ENCODE measurements at places on chromosomes 7 and 10.
A peak's percentile ranks its signal among the peaks of the same experiment; 100 is the strongest.

DNA sequence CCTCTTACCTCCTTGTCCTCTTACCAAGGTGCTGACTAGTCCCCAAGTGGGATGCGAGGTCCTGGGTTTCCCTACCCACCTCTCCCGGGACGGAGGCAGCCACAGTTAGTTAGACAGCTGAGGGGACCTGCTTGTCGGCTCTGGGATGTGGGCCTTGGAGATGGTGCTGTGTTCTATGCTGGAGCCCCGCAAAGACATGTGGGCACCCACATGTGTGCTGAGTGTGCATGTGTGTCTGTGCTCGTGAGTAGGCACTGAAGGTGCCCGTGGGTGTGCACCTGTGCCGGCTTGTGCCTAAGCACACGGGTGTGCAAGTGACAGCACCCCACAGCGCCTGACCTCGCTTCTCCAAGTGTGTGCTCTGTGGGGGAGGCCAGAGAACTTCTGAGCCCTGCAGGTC is 62.2 kb downstream of the NEURL1 start:
- no peak for DNase-seq

DNA sequence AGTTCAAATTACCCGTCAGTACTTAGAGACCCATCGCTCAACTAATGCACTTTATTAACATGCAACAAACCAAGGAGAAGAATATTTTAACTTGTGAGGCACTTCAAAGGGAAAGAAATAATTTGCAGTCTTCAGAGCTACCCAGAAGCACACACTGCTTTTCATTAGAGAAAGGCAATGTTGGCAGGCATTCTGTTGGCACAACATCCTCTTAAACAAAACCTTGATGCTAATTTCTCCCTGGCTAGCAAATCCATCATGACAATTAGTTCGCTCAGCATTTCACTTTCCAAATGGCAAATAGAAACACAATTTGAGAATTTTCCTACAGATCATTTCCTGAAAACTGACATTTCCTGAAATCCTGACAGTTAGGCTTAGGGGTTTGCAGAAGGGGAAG is 155.6 kb upstream of the FAM13C start:
- DNase-seq = no peak

- DNase-seq = peak; percentile 18
These were observed at the start of gene TMEM26 for GRCh38 chr10:61452655-61453641. TMEM26 (minus strand) TSS chr10:61453381; CDS start chr10:61453081, 300 bp downstream.

DNA sequence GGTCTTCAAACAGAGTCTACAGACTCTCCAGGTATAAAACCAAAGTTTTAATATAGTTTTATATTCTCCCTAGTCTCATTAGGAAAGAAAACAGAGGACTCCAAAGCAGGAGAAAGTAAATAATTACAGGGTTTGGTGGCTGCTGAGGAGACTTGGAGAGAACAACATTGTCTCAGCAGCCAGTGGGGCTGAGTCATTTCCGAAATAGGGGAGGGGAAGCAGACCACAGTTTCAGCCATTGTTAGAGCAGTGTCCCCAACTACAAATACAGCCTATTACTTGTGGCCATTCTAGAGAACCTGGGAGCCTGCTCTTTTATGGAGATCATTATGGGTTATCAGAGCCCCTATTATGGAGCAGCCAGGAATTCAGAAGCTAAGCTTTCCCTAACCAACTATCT is 44.2 kb upstream of the A1CF start:
- DNase-seq = no peak
